ENCODE measurements at places on chromosomes 16 and 17.

- DNase-seq, result no peak
These were observed 16.2 kb downstream of the PSMD3 start for GRCh38 chr17:39996800-39997199.

DNA sequence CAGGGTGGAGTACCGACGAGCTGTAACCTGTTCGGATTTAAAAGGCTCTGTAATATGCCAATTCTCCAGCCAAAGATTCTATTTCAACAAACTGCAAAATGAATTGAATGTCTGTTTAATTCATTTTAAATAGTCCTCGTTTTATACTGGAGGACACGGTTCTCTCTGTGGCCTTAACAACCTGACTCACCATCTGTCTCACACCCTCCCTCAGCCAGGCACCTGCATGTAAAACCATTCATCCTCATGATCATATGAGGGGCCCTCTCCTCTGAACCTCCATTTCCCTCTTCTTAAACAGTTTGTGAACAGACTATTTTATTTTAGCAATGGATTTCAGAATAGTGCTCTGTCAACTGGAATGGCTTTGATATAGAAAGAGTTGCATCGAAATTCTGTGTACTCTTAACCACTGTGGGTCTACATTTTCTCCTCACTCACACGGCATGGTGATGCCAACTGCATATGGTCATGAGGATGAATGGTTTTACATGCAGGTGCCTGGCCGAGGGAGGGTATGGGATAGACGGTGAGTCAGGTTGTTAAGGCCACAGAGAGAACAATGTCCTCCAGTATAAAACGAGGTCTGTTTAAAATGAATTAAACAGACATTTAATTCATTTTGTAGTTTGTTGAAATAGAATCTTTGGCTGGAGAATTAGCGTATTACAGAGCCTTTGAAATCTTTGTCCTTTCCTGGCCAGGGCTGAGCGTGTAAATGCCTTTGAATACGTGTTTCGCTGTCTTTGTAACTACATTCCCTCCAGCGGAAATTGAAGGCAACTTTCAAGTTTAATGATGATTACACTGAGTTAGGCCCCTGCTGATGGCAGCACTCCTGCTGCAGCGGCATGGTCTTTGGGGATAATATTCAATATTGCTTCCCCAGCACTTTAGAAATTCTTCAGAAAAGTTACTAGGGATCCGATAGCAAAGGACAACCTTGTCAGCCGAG is 329.6 kb downstream of the SNX29 start:
- no peak for DNase-seq

GRCh38 chr16:9763505-9763904 is 418.7 kb downstream of the GRIN2A start:
- peak; percentile 72 for DNase-seq

DNA sequence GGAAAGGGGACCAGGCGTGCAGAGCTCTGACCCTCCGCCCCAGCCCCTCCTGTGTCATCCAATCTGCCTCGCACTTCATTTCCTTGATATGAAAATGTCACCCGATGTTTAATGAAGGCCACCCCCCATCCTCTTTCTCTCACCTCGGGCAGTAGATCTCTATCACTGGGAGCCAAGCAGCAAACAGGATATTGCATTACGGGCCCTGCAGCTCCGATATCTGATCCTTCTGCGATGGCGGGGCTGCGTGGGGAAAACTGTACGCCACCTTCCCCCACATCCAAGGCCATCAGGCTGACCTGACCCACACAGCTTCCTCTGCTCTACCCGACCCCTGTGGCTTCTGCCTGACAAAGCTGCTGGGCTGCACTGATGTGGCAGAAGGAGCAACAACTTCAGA is 74.9 kb downstream of the DYNLRB2 start:
- peak; percentile 26 for DNase-seq

GRCh38 chr16:70653809-70654771 is 7.7 kb downstream of the IL34 start:
- peak; percentile 97 for DNase-seq

DNA sequence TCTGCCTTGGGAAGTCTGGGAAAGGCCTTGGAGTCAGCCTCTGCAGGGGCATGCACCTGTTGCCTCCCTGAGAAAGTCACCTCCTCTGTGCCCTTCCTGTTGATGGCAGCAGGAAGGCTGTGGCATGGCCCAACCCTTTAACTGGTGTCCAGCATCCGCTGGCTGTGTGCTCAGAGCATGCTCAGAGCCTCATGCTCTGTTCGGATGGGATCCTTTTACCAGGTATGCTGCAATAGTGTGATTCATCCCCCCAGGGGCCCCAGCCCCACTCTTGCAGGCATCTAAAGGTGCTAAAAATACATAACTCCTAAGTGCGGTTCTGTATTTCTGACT is 24.9 kb downstream of the KLHL36 start:
- no peak for DNase-seq

DNA sequence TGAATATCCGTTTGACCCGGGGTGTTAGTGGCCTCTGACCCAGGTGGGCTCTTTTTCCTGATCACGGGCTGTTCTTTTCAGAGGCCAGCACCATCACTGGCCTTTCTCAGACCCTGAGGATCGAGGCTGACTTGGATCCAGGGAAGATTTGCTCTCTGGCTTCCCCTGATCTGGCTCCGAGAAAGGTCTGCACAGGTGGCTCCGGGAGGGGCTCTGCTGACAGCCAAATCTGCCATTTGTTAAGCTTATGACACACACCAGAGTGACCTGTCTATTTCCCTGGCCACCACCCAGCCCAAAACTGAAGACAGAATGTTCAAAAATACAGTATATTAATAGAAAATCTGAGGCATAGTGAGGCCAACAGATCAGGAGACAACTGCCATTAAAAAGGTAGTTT is 221.8 kb upstream of the TNRC6C start:
- peak; percentile 48 for DNase-seq

GRCh38 chr17:16432017-16432416 is 16.6 kb downstream of the TRPV2 start:
- DNase-seq, result peak; percentile 52

DNA sequence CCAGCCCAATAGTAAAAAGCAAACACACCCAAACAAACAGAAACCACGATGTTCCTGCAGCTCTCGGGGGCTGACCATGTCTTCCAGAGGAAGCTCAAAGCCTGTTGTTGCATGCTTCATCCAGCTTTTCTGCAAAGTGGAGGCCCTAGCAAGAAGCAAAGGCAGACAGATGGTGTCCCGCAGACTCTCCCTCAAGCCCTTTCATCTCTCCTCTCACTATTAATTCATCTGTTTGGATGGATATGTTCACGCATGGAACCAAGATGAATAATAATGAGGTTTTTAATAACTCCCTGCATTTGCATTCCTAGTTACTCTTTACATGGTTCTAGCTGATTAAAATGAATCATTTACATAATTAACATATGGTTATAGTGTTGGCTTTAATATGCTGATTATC is 36.6 kb downstream of the RBFOX1 start:
- DNase-seq, result no peak

DNA sequence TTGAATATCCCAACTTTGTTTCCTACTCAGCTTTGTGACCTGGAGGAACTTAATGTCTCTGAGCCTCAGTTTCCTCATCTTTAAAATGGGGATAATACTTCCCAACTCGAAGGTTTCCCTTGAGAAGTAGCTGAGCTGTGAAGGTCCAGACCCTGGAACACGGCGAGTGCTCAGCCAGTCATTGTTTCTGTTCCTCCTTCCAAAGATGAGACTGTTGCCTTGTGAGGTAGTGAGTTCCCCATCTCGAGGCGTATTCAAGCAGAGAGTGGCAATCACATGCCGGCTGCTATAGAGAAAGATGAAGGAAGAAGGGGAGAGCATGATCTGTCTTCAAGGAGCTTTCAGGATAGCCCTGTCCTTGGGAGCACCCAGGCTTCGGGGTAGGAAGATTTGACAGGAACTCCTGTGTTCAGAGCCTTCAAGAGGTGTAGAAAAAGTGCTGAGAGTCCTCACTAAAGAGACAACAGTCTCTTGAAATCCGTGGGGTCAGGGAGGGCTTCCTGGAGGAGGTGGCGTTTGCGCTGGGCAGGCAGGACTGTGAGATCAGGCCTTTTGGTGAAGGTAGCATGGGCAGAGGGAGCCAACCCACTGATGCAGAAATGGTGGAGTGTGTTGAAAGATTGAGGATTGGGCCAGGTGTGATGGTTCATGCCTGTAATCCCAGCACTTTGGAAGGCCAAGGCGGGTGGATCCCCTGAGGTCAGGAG is 27.2 kb downstream of the SPNS2 start:
- DNase-seq, result no peak

DNA sequence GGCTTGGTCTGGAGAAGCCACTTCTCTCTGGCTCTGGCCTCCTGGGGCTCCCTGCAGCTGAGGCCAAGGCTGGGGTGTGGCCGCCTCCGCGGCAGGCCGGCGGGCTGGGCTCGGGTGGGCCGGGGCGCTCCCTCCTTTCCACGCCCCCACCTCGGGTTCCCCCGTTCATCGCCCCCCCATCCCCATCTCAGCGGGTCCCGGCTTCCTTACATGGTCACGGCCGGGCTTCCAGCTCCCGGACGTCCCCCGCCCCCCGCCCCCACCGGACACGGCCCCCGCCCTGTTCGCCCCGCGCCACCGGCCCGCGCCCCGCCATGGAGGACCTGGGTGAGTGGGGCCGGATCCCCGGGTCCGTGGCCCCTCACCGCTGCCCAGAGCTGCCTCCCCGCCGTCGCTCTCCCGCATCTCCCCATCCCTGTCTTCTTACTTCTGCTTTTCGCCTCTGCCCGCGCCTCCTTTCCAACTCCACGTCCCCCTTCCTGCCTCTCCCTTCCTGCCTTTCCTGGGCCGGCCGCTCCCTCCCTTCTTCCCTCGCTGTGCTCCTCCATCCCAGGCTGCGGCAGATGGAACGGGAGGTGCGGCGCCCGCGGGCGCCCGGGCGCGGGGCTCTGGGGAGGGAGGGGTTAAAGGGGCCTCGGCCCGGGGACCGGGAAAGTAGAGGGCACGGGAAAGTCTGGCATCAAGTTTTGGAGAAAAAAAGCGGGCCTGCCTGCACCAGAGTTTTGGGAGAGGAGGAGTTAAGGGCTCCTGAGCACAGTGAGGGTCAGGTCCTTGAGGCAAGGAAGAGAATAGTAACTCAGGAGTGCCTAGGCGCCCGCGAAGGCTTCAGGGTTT is at the start of gene TGFB1I1:
TGFB1I1 (plus strand) TSS at position 278 of the 834 bp plus-strand sequence; CDS start at position 315, 37 bp downstream.
- peak; percentile 83 for DNase-seq

DNA sequence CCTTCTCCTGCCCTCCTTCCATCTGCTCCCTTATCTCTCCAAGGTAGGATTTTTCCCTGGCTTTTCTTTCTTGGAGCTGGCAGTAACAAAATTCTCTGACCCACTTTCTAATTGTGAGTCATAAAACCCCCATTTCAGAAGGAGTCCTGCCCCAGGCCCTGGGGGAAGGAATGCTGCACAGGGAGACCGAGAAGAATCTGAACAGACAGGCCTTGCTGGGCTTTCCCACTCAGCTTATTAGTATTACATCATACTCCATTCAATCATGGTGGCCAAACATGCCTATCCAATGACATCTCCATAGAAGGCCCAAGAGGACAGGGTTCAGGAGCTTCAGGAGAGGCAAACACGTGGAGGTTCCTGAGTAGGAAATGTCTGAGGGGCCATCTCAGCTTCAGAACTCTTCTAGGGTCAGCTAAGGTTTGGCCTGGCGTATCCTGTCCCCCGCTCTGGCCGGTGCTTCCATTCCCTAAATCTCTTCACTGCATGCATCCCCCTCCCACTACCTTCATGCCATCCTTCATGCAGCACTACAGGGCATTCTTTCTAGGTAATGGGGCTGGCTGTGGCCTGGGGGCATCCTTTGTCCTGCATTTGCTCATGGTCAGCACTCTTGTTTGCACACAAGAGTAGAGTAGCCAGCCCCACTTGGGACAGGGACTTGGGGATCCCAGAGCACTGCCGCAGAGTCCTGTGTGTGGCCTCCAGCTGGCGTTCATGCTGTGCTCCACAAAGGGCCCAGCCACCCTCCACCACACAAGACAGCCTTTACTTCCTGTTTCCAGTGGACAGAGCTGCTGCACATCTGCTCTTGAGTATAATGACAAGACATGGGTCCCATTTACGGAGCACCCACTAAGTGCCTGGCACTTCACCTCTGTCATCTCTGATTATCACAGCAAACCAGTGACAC is 8.2 kb downstream of the SLC6A2 start:
- no peak for DNase-seq

DNA sequence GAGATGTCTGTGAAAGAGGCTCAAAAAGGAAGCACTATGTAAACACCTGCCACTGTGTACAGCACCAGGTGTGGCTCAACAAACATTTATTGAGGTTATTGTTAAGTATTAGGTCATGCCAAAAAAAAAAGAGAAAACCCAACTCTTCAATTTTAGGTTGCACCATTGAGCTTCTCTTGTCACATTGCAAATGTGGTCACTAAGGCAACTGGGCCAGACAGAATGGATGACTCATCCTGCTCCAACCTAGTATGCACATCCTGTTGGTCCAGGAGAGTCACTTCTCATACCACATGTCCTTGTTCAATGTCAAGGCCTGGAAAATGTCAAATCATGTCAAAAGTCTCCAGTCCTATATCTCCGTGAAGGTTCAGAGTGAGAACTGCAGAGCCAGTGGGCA is 25.0 kb downstream of the HOXB1 start:
- peak; percentile 62 for DNase-seq

- no peak for DNase-seq
These were observed 13.5 kb downstream of the MAPT start for GRCh38 chr17:45907750-45908395.

- no peak for DNase-seq
These were observed 24.4 kb upstream of the CRHR1 start for GRCh38 chr17:45759761-45760160.

GRCh38 chr16:56781528-56781961 is 51.6 kb downstream of the NUP93 start:
- DNase-seq, result no peak

DNA sequence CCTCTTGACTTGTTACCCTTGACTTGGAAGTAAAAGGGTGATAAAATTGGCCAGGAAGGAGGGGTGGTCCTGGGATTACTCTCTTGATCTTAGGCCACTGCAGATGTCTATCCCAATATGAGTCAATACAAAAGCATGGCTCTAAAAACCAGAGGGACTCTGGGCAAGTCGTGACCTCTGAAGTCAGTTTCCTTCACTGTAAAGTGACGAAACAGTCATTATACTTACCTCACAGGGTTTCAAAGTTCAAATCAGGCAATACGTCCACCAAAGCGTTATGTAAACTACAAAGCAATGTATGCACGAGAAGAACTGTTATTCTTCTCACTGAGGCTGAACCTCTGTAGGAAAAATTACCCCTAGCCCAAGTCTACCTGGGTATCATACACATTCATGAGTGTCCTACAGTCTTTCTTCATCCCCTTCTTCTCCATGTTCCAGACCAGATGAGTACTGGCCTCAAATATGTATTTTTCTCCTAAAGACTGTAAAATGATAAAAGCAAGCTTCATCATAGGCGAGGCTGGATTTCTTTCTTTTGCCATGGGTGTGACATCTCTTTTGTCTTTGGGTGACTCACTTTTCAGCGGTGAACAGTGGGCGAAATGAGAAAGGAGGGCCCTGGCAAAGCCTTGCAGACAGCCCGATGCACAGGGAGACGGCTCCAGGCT is 34.5 kb upstream of the CLEC18B start:
- no peak for DNase-seq

DNA sequence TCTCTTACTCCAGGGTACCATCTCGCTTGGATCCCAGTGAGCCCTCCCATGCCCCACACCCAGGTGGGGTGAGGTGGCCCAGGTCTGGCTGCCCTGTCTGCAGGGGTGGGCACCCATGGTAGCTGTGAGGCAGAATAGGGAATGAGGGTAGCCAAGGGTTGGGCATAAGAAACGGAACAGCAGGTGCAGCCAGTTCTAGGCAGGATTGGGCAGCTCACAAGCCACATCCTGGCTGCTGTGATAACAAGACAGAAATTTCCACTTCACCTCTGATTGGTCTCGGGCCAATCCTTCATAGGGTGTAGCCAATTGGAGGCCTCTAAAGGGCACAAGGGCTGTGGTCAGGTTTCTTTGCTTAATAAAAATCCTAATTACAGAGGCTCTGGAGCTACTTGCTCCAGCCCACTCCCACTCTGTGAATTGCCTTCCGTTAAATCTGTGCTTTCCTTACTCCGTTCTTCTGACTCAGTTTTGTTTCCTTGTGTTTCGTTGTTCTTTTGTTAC is 1.5 kb upstream of the ARHGDIG start:
- peak; percentile 79 for DNase-seq

All from endodermal cell (in vitro differentiated cells).